ENCODE measurements at places on chromosomes 6 and 20.

- DNase-seq: no peak
Measured at GRCh38 chr20:38392356-38392755, 42.8 kb downstream of the SNHG17 start.

DNA sequence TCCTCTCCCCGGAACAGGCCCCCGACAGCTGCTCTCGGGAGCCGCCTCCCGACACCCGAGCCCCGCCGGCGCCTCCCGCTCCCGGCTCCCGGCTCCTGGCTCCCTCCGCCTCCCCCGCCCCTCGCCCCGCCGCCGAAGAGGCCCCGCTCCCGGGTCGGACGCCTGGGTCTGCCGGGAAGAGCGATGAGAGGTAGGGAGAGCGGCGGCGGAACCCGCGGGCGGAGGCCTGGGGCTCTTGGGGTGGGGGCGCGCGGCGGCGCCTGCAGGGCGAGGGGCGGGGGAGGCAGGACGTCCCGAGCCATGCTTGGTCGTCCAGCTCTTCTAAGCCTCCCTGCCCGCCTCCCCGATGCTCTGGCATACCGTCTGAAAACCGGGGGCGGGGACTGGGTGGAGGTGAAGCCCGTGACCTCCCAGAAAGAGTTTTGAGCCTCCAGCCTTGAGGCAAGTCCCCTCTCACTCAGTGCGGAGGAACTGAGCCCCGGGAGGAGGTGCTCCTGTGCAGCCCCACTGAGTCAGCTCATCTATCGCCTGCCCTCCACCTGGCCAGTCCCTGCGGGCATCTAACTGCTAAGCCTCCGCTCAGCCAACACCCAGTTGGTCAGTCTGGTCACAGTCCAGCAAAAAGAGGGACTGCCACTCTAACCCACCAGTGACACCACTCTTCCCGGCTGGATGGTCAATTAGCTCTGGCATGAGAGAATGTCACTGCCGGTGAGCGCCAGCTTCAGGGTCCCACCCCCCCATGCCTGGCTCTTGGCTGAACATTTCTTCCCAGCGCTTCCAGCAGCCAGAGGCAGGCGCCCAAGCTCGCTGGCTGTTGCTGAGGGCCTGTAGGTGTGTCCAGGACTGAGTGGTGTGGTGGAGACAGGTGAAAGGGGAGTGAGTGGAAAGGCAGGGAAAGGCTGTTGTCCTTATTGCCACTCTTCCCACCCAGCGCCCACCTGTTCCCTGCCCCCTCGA is 482 bp downstream of the DDR1 start:
- DNase-seq: no peak

DNA sequence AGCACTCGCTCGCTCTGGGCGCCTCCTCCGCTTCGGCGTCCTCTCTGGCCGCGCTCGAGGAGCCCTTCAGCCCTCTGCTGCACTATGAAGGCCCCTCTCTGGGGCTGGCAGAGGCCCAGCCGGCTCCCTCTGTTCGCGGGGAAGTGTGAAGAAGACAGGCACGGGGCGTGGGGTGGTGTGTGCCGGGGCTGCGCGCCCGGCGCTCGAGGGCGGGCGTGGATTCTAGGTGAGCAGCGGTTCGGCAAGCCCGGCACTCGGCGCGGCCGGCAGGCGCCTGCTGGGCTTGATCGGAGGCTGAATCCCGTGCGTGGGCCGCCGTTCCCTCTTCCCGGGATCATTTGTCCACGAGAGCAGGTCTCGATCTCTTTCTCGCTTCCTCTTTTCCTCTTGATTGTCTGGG is 153.0 kb downstream of the SLC35B3 start:
- no peak for DNase-seq

DNA sequence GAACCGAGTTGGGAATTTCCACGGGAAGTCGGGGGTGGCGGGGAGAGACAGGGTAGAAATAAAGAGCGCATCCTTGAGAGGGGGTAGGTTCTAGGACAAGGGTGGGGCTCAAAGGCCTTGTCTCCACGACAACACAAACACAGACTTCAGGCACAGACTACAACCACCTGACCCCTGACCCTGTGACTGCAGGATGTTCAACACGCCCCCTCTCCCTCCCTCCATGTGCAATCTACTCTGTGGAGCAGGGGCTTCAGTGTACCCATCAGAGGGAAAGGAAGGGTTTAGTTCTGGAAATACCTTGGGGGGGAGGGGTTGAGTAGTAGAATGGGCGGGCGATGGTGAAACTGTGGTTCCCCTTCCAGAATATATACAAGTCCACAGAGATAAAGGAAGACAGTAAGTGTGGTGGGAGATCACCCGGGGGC is 651 bp upstream of the TAPBP start:
- DNase-seq: no peak

- no peak for DNase-seq
Measured at GRCh38 chr6:50825375-50826036, 6.8 kb downstream of the TFAP2B start.

- DNase-seq: no peak
Measured at GRCh38 chr20:1880529-1881239, 14.5 kb upstream of the SIRPA start.

GRCh38 chr20:21303872-21304586 is 898 bp downstream of the XRN2 start:
- no peak for DNase-seq

DNA sequence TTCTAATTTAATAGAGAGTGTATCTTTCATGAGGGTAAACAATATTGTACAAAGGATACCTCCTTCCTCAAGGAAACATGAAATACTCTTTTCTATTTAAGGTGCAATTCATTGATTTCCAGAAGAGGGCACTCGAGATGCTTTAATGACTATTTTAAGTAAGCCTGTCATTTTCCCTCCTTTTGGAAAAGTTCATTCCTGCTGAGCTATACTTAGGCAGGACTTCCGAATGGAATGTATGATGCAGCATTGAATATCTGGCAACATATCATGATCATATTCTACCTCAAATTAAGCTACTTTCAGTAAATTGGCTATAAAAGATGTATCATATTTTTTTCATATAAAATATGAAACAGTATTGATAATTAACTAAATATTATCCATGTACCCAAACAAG is 5.0 kb downstream of the DST start:
- DNase-seq: peak; percentile 50

DNA sequence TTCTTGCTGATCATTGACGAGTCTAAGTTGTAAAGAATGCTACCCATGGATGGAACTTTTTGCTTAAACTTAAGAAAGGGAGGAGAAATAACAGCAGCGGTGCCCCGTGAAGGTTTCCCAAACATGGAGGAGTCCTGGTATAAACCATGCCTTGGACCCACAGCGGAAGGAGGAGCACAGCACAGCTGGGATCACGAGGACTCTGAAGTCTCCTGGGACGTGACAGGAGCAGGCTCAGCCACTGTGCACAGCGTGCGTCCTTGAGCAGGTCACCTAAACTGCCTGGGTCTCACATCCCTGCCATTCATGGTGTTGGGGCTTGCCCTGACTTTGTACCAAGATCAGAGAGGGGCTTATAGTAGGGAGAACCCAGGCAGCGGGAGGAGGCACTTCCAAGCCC is 56.1 kb upstream of the UNC93A start:
- DNase-seq: no peak

GRCh38 chr20:41770427-41770826 is 152.2 kb upstream of the CHD6 start:
- DNase-seq: no peak

GRCh38 chr6:5107341-5107740 is 22.2 kb downstream of the PPP1R3G start:
- no peak for DNase-seq

DNA sequence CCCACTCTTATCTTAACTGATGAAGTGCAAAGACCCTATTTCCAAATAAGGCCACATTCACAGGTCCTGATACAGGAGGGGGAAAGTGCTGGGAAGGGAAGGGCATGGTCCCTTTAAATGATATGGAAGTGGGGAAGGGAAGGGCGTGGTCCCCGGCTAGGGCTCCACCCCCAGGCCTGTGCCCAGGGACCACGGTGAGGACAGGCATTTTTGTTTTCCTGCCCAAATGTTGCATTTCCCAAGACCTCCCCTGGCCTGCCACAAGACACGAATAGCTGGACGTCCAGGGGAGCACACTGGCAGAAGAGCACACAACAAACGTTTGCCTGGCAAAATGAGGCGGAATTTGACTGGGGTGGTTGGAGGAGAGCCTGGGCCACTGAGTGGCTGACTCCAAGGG is 16.1 kb upstream of the HFE start:
- no peak for DNase-seq

DNA sequence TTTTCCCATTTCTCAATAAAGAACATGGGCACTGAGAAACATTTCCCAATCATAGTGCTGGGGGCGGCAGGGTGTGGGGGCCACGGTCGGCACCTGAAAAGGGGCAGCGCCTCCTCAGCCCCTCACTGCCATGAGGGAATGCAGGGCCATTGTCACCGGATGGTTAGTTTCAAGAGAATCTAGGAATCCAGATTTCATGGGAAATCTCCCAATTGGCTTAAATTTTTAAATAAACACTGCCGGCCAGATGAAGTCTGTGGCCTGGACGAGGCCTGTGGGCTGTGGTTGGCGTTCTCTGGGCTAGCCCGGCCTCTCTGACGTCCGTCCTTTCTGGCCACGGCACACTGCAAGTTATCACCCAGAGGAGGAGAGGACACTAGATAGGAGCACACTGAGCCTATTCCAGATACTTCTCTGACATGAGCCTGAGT is 25.6 kb downstream of the MANBAL start:
- DNase-seq: no peak

DNA sequence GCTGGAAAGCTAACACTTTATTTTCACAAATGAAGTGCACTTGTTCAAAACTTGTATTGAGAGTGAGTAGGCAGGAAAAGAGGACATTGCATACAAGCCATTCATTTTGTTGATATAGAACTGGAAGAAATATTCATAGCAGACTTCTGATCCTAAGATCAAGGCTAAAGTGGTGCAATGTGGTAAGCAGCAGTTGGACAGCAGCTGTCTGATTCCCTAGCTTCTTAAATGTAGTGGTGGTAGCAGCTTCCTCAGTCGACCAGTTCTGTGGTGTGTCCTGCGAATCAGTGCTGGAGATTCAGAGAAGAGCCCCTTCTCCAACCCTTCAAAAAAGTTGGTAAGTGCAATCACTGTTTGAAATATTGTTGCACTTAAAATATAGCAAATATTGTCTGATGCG is 281.7 kb upstream of the GJE1 start:
- DNase-seq: no peak

Data from AG09309 (cell line).